Mesothelial cell of epicardium (in vitro differentiated cells): ENCODE measurements at places on chromosomes 11 and 22. TPM values are rescaled to one million over a fixed set of nuclear protein-coding genes. Genes with fewer than 3 reads are reported as not detected.

Gene CCDC86
- total RNA-seq, result 22.5 to 23.2 TPM (median 22.6 TPM) in 3 replicates

Gene B3GAT3
- total RNA-seq, result 48.1 to 56.4 TPM (median 52.6 TPM) in 3 replicates

Gene MRGPRX4
- not detected in 3 replicates for total RNA-seq

Gene CCDC73
- 0.27 to 0.68 TPM (median 0.44 TPM) in 3 replicates for total RNA-seq

Gene CD151
- total RNA-seq, result 125 to 142 TPM (median 140 TPM) in 3 replicates

Gene FBLN1
- total RNA-seq, result 283 to 297 TPM (median 296 TPM) in 3 replicates

Gene RPS19BP1
- total RNA-seq, result 30.6 to 33.0 TPM (median 31.9 TPM) in 3 replicates

Gene GAL3ST3
- total RNA-seq, result 4.7 to 5.7 TPM (median 4.9 TPM) in 3 replicates

Gene KIRREL3
- 0.31 to 1.8 TPM (median 0.95 TPM) in 3 replicates for total RNA-seq

Gene C11orf21
- total RNA-seq, result 0.25 to 0.29 TPM (median 0.27 TPM) in 3 replicates

Gene CRYAB
- 0.49 to 0.74 TPM (median 0.63 TPM) in 3 replicates for total RNA-seq

Gene ASRGL1
- total RNA-seq, result 6.5 to 7.5 TPM (median 6.7 TPM) in 3 replicates

Gene MUC5B
- not detected in 3 replicates for total RNA-seq

Gene RFPL1
- total RNA-seq, result 0.29 to 0.63 TPM (median 0.54 TPM) in 3 replicates

Gene LYVE1
- 0.13 to 0.25 TPM (median 0.18 TPM) in 3 replicates for total RNA-seq

Gene SMIM35
- not detected in 3 replicates for total RNA-seq

Gene POU2AF3
- 3.0 to 4.1 TPM (median 3.4 TPM) in 3 replicates for total RNA-seq

Gene GRIK4
- total RNA-seq, result 1.5 to 2.2 TPM (median 1.8 TPM) in 3 replicates

Gene DKK3
- total RNA-seq, result 29.5 to 30.0 TPM (median 29.7 TPM) in 3 replicates

Gene APOA1
- total RNA-seq, result 0.65 to 1.1 TPM (median 0.75 TPM) in 3 replicates

Gene ASCC2
- 53.4 to 58.2 TPM (median 57.1 TPM) in 3 replicates for total RNA-seq

Gene NAALADL1
- total RNA-seq, result 1.2 to 1.8 TPM (median 1.5 TPM) in 3 replicates

Gene HSCB
- 15.0 to 18.7 TPM (median 15.7 TPM) in 3 replicates for total RNA-seq

Gene SYCE3
- 0.59 to 0.76 TPM in 2 of 3 replicates, not detected in the other for total RNA-seq

Gene MS4A14
- not detected in 3 replicates for total RNA-seq

Gene DMC1
- total RNA-seq, result 2.8 to 4.8 TPM (median 4.2 TPM) in 3 replicates

Gene MS4A15
- 0.13 to 0.42 TPM (median 0.18 TPM) in 3 replicates for total RNA-seq

Gene TMPRSS6
- total RNA-seq, result 0.18 to 0.47 TPM in 2 of 3 replicates, not detected in the other

Gene ARHGEF17
- 136 to 150 TPM (median 140 TPM) in 3 replicates for total RNA-seq

Gene ZC3H12C
- 16.7 to 17.0 TPM (median 17.0 TPM) in 3 replicates for total RNA-seq

Gene NNMT
- 0.54 to 2.4 TPM (median 2.3 TPM) in 3 replicates for total RNA-seq

Gene OR8A1
- total RNA-seq, result not detected in 3 replicates

Gene DNAJB13
- 0.59 to 0.75 TPM (median 0.60 TPM) in 3 replicates for total RNA-seq

Gene RAPSN
- total RNA-seq, result 0.27 to 0.31 TPM (median 0.31 TPM) in 3 replicates
